ENCODE measurements at places on chromosomes 6 and 20.
A peak's percentile ranks its signal among the peaks of the same experiment; 100 is the strongest.

GRCh38 chr6:129597023-129597713 lies 112.8 kb downstream of the ARHGAP18 start:
- no peak for DNase-seq

GRCh38 chr6:46931416-46931815 lies 9.7 kb upstream of the ADGRF5 start:
- DNase-seq, result no peak

DNA sequence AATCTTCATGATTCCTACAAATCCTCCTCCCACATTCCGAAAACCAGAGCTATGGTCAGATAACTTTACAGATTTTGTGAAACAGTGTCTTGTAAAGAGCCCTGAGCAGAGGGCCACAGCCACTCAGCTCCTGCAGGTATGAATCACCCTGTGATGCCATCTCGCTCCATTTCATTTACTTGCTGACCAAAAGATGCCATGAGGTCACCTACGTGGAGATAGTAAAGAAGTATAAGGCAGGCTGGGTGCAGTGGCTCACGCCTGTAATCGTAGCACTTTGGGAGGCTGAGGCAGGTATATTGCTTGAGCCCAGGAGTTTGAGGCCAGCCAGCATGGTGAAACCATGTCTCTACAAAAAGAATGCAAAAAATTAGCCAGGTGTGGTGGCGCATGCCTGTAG lies 30.9 kb downstream of the STK4 start:
- DNase-seq, result no peak

DNA sequence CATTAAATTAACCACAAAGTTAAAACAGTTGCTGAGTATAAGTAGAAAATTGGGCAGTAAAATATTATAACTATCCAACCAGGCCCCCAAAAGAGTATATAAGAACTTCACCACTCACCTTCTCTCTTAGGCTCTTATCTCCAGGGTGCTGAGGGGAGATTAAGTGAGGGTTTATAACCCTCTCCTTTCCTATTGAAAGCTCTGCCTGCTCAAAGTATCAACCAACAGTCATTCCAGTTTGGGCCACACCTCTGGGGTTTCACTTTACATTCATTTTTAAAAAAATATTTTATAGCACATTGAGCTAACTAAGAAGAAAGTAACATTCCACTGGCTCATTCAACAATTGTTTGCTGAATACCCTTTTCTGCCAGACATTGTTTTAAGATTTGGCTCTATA lies 22.1 kb downstream of the GSTA4 start:
- no peak for DNase-seq

- peak; percentile 50 for DNase-seq
Measured at GRCh38 chr6:84568971-84569370, 195.4 kb downstream of the TBX18 start.

GRCh38 chr6:135922174-135922573 lies 70.7 kb downstream of the PDE7B start:
- peak; percentile 97 for DNase-seq

- DNase-seq, result peak; percentile 0
Measured at GRCh38 chr6:72084992-72085569, 198.7 kb downstream of the RIMS1 start.

GRCh38 chr6:89281779-89282246 lies 33.3 kb downstream of the GABRR2 start:
- DNase-seq, result no peak

- DNase-seq, result no peak
Measured at GRCh38 chr6:79391480-79391879, 145.8 kb downstream of the LCA5 start.

DNA sequence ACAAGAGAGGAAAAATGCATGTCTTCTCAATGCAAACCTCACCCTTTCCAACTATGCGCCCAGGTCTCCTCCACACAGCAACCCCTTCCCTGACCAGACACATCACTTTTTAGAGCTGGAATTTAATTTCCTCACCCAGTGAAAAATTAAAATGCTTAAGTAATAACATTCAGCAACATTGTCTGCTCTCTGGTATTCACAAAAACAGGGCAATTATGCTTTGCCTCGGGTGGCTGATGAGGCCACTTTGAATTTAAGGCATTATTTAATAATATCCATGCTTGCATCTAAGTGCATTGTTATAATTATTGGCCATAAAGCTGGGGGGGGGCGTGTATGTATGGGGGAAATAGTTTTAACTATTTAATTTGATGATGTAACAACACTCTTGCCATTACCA lies 777.8 kb upstream of the NRSN1 start:
- DNase-seq, result no peak

DNA sequence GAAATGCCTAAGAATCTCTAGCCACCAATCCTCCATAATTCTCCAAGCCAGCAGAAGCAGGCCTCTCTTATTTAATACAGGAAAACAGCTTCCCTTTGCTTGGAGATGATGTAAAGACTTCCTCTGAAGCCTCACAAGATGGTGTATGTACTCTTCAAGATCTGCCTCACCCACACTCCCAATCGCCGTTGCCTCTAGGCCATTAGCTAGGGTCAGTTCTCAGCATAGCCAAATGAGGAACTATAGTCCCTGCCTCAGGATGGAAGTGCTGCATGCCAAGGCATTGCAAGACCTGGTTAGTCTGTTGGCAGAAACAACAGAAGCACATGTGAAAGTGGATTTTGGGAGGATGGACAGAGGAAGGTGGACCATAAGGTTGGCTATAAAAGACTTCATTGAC lies 139.1 kb downstream of the SCML4 start:
- DNase-seq, result no peak

- DNase-seq, result no peak
Measured at GRCh38 chr20:23541330-23541729, 27.0 kb downstream of the CST9L start.

GRCh38 chr20:53736122-53736756 lies 142.6 kb upstream of the ZNF217 start:
- DNase-seq, result no peak

DNA sequence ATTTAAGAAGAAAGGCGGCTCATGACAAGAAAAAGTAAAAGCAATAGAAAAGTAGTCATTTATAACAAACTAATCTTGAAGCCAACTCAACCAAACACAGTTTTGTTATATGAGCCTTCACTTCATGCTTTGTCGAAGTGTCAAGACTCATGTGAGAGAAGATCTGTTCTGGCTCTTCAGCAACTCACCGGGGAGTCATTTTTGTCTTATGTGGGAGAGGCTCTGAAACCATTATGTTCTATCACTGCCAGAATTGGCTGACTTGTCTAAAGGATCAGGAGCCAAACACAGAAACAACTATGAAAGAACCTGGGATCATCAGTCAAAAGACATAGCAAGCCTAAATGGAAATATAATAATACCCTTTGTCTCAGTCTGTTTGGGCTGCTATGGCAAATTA lies 105.2 kb downstream of the CDK19 start:
- no peak for DNase-seq

GRCh38 chr20:51375561-51375960 lies 167.0 kb downstream of the NFATC2 start:
- DNase-seq, result no peak

DNA sequence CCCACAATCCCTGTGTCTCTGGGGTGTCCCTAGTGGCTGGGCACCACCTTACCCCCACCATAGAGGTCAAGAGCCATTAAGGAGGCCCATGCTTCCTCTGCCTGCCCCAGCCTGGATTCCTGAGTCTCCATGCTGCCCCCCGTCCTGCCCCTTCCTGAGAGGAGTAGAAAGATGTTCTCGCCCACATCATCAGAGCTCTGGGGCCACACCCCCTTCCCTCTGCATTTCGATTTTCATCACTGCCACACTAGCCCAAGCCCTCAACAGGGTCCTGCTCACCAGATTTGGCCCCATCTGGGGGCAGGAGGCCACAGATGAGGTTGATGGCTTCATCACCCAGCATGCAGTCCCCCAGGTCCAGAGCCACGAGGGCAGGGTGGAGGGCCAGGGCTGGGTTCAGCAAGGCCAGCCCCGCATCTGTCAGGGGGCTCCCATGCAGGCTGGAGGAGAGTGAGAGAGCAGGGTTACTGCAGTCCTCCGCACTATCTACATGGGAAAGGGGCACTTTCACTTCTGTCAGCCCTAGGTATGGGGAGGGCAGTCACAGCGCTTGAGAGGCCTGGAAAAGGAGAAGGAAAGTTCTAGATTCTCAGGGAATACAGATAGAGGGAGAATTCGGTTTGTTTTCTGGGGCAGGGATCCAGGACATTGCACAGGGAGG lies 1.5 kb downstream of the LRRC73 start:
- DNase-seq, result no peak

GRCh38 chr6:111810294-111811131 lies 62.7 kb downstream of the FYN start:
- DNase-seq, result no peak

DNA sequence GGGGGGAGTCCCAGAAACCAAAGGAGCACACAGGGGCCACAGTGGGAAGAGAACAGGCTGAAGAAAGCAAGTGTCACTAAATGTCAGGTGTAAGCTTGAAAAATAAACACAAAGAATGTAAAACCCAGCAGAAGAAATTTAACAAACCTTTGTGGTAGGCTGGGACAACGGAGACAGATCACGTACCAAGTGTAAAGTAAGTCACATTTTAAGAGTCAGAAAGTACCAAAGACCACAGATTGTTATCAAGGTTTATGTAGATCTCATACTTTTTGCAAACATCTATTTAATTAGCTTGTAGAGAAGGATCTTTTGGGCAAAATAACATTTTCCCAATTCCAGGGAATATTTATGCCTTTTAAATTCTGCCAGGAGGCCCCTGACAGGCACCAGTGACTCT lies 1.6 kb downstream of the CLIC5 start:
- DNase-seq, result no peak

DNA sequence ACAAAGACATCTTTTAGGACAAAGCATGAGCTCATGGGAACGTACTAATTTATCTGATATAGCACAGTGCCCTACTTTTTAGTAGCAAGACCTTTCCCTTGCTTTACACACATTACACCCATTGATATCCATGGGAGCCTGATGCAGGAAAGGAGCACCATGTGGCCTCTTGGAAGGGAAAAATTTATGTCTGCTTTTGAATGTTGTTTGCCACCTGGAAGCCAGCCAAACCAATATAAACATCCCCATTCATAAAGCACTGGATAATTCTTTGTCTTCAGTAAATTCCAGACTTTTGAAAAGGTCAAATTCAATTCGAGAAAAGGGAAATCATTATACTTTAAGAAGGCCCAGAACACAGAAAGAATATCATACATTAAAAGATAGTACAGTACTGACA lies 152.3 kb upstream of the BEND6 start:
- peak; percentile 66 for DNase-seq

GRCh38 chr6:16635291-16635809 lies 125.9 kb downstream of the ATXN1 start:
- no peak for DNase-seq

GRCh38 chr6:165880686-165881085 lies 217.6 kb upstream of the PDE10A start:
- DNase-seq, result peak; percentile 66

DNA sequence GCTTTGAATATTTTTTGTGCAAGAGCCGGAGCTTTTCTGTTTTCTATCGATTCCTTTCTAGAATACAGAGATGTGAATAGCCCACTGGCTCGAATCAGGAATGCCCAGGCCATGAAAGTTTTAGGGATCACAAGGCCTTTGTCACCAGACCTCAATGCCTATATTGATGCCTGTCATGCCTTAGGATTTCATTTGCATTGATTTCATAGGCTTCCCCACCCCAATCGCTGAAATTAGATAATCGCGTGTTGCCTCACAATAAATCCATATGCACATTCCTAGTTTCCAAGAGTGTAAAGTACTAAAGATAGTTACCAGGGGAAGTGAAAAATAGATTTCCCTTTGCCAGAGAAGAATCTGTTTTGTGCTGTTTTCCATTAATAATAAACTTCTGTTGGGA lies 150.8 kb downstream of the SASH1 start:
- DNase-seq, result no peak

- no peak for DNase-seq
Measured at GRCh38 chr6:20333721-20334269, 67.9 kb upstream of the E2F3 start.

GRCh38 chr6:169556758-169557548 lies 144.9 kb downstream of the WDR27 start:
- no peak for DNase-seq

DNA sequence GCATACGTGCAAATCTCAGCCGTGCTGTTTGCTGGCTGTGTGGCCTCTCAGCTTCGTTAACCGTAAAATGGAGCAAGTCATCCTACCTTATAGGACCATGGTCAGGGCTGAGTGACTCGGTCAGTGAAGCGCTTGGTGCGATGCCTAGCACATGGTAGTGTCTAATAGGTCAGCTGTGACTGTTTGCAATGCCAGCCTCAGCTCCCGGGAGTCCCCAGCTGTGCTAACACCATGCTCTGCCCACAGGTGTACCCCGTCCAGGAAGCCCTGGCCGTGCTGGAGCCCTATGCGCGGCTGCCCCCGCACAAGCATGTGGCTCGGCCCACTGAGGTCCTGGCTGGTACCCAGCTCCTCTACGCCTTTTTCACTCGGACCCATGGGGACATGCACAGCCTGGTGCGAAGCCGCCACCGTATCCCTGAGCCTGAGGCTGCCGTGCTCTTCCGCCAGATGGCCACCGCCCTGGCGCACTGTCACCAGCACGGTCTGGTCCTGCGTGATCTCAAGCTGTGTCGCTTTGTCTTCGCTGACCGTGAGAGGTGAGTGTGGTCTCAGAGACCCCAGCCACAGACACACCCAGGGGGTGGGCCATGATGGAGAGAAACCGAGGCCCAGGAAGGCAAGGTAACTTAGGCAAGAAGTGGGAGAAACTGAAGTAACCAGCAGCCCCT lies 10.6 kb downstream of the TRIB3 start:
- DNase-seq, result no peak

- peak; percentile 94 for DNase-seq
Measured at GRCh38 chr20:35339007-35339406, 46.8 kb upstream of the FAM83C start.

DNA sequence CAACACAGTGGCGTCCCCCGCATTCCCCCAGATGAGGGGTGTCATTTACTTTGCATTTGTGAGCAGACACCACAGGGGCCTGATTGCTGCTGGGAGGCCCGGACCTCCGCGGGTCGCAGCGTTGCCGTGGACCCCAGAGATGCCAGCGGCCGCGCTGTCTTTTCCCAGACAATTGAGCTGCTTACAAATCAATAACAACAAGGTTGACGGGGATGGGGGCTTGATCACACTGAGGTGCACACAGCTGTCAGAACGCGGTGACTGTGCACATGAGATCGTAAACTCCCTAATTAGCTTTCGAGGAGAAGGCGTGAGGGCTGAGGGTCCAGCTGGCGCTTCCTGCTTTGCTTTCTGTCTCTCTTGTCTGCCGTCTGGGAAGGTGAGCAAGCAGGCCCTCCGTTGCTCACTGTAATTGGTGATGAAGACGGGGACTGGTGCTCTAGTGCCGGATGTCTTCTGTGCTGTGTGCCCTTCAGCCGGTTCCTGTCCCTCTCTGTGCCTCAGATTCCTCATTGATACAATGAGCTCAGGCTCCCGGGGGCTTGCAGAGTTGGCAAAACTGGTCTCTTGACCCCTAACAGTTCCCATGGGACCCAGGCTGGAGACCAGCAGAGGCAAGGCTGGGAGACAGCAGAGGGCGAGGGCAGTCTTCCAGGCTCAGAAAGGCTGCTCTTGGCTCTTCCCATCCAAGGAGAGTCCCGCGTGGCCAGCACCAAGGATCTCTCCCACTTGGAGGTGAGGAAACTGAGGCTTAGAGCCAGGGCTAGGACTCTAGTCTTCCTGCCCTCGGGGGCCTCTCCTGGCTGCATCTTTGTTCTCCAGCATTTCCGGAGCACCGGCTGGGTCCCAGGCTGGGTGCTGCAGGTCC lies 126.0 kb upstream of the PMEPA1 start:
- DNase-seq, result no peak

GRCh38 chr20:33578510-33578909 lies 83.6 kb upstream of the C20orf144 start:
- DNase-seq, result peak; percentile 76

GRCh38 chr6:62978920-62979319 lies 232.3 kb upstream of the FKBP1C start:
- no peak for DNase-seq
